ENCODE measurements at places on chromosomes 1 and 21. TPM values are rescaled to one million over a fixed set of nuclear protein-coding genes. Genes with fewer than 3 reads are reported as not detected.

The CD5L gene
- 4.6 TPM for total RNA-seq

DNA sequence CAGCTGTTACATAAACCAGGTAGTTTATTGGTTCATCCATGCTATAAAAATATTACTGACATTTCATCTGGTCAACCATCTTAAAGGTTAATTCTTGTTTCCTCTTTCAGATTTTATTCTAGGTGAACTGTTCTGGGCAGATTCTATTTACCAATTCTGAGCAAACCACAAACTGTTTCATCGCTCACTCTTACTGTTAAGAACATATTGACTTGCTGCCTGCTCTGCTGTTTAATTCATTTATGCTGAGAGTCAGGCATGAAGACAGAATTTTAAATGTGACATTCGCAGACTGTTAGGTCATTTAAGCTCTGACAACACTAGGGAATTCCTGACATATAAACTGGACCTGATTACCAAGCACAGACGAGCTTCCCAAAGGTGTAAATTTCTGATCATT, 98.3 kb downstream of the PIGK start:
- no peak overlapping the region for H3K4me3 ChIP-seq
- no peaks in the 10 kb centered on the region for H3K36me3 ChIP-seq
- no peaks in the 10 kb centered on the region for H3K4me1 ChIP-seq
- DNase-seq, result no peak
- H3K27me3 ChIP-seq, result no peaks in the 10 kb centered on the region

DNA sequence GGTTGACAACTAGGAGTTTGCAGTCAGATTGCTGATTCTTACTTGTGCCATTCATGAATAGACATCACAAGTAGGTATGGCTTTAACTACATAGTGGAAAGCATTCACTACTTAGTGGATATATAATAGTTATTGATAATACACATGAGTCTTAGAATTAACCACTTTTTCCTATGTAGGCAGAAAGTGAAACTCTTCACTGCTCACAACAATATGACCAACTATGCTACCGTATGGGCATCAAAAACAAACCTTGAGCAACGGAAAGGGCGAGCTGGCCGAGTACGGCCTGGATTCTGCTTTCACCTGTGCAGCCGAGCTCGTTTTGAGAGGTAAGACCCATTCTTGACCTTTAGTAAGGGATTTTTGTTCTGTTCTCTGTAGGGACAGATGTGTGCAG, 38.7 kb downstream of the DHX9 start:
- no peak overlapping the region for H3K27ac ChIP-seq
- H3K27me3 ChIP-seq, result no peaks in the 10 kb centered on the region
- no peak overlapping the region for H3K4me3 ChIP-seq
- no peaks in the 10 kb centered on the region for H3K4me1 ChIP-seq

DNA sequence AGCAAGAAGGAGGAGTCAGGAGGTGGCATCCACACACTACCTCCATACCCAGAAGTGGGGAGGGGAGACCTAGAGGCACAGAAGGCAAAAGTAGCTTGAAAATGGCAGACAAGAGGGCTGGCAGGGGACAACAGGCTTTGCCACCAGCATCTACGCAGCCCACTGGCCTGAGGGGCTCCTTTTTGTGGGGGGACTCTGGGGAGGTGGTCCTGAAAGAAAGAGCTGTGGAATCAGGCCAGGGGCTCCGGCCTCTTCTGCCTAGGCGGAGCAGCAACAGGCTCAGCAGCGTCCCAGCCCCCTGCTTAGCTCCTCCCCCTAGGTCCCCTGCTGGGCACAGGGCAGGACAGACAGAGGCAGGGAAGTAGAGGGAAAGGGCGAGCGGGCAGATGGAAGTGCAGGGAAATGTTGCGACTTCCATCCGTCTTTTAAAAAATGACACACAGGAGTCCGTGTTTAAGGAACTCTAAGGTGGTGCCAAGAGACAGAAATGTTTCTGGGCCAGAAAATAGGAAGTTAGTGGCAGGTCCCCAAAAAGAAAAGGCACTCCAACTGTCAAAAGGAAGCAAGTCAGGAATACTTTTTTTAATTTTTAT, 10.0 kb upstream of the LEFTY2 start:
- H3K27me3 ChIP-seq, result no peaks in the 10 kb centered on the region
- no peak for DNase-seq
- no peaks in the 10 kb centered on the region for H3K36me3 ChIP-seq
- no peak overlapping the region for H3K27ac ChIP-seq
- no peak overlapping the region for H3K4me3 ChIP-seq

DNA sequence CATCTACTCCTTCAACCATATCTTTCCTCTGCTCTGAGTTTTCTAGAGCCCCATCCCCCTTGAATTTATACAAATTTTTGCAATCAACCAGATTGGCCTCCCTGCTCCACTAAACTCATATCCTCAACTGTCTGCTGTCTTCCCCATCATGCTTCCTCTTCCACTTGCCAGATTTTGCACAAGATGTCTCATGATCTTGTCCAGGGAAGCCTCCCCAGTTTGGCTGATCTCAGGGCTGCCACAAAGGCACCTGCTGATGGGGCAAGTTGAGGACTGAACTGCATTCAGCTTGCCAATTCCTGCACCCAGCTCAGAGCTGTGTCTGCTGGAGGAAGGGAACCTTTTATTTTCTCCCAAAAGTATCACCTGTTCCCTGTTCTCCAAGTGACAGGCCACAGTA, 3.9 kb upstream of the KCNJ9 start:
- H3K27ac ChIP-seq, result no peak overlapping the region
- no peaks in the 10 kb centered on the region for H3K36me3 ChIP-seq
- peaks cover 9% of the 10 kb centered on the region for H3K27me3 ChIP-seq

DNA sequence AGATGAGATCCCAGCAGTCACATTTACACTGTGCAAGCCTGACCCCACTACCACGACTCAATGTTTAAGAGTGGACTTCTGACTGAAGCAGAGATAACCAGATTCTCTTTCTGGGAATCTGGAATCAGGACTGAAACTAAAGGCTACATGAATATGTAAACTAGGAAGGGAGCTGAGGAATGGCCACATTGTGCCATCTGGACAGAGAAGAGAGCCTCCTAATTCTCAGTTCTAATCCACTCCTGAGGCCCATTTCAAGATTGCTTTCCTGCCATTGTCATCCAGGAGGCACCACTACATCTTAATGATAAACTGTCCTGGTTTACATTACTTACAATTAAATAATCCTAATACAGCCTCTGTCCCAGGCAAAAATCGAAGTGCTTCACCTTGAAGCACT, 6.5 kb downstream of the PAXBP1 start:
- peaks cover 32% of the 10 kb centered on the region for H3K4me1 ChIP-seq
- no peak for DNase-seq
- no peaks in the 10 kb centered on the region for H3K27me3 ChIP-seq
- H3K27ac ChIP-seq, result no peak overlapping the region

GRCh38 chr1:245008761-245009160, 144.4 kb upstream of the HNRNPU start:
- no peaks in the 10 kb centered on the region for H3K27me3 ChIP-seq
- no peak for DNase-seq
- no peak overlapping the region for H3K27ac ChIP-seq
- H3K36me3 ChIP-seq, result no peaks in the 10 kb centered on the region

DNA sequence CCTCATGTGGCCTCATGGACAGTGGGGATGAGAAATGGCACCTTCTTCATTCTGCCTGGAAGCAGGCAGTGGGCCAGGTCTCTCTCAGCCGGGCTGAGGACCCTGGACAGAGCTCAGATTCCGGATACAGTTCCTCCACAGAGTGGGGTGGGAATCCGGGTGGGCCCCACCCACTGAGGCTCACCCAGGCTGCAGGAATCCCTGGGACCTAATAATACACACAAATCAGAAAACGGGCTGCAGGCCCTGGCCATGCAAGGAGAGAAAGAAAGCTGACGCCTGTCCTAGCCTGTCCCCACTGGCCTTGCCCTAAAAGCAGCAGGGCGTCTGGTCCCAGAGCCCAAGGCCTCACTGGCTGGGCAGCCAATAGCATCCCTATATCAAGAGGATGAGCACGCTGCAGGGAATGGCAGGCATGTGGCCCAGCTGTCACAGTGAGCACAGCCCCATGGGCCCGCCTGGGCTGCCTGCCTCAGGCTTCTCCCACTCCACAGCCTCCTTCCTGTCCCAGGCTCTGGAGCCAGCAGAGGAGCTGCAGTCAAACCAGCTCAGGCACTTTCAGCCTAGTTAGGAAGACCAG, 25.3 kb downstream of the ACTA1 start:
- DNase-seq, result no peak
- peaks cover 18% of the 10 kb centered on the region for H3K4me1 ChIP-seq
- no peak overlapping the region for H3K4me3 ChIP-seq
- no peaks in the 10 kb centered on the region for H3K27me3 ChIP-seq

The LRRC71 gene
- 2.9 TPM for total RNA-seq

DNA sequence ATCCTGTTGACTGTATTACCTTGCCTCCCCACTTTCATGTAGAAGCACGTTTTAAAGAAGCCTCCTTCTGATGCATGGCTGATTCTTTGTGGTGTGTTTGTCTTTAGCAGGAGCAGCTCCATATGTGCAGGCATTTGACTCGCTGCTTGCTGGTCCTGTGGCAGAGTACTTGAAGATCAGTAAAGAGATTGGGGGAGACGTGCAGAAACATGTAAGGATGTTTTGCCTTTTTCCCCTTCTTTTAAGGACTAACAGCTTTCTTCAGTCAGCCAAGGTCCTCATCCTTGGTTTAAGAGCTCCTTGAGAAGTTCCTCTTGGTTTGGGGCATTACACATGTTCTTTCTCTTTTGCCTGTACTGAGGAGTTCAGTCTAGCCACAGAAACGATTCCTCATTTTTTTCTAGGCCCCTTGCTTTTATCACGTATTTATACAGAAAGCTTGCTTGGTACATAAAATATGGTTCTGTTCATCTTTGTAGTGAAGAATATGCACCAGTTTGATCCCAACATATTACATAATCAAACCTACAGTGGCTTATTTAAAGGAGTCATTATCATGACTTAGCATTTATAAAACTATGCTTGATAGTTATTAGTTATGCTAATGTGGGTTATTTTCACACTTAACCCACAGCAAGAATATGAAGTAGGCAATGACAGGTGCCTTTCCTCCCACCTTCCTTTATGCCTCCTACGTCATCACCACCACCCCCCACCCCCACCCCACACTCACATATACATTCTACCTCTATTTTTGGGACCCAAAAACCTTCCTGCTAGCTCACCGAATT, 19.6 kb downstream of the CAP1 start:
- H3K4me3 ChIP-seq, result no peak overlapping the region
- no peaks in the 10 kb centered on the region for H3K27me3 ChIP-seq

The EPHA2 gene
- 23.6 TPM for total RNA-seq

DNA sequence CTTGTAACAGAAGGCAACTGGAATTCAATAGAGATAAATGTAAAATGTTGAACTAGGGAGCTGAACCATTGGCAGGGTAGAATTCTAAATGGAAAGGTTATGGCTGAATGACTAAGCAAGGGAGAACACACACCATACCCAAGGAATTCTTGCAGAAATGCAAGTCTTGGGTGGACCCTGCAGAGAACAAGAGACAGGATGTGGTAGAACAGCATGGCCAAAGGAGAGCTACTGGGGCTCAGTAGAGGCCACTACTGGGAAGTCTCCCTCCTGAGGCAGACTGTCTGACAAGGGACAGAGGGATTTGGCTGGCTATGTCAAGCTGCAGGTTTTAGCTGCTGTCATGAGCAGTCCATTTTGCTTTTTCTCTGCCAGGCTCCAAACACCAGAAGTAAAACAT, 180.9 kb downstream of the TNR start:
- no peaks in the 10 kb centered on the region for H3K36me3 ChIP-seq
- DNase-seq, result no peak
- H3K27me3 ChIP-seq, result no peaks in the 10 kb centered on the region
- no peak overlapping the region for H3K27ac ChIP-seq
- no peaks in the 10 kb centered on the region for H3K4me1 ChIP-seq
- H3K4me3 ChIP-seq, result no peak overlapping the region

The AGMAT gene
- not detected for total RNA-seq

GRCh38 chr1:182392050-182393028, 749 bp upstream of the GLUL start:
- peaks cover 22% of the 10 kb centered on the region for H3K4me1 ChIP-seq
- H3K4me3 ChIP-seq, result peak overlapping the region; percentile 76
- H3K27me3 ChIP-seq, result no peaks in the 10 kb centered on the region
- H3K27ac ChIP-seq, result peak overlapping the region; percentile 96

GRCh38 chr1:57281324-57281723, 142.5 kb downstream of the DAB1 start:
- H3K36me3 ChIP-seq, result no peaks in the 10 kb centered on the region
- H3K27ac ChIP-seq, result no peak overlapping the region
- no peak for DNase-seq
- H3K4me3 ChIP-seq, result no peak overlapping the region
- no peaks in the 10 kb centered on the region for H3K27me3 ChIP-seq

- no peaks in the 10 kb centered on the region for H3K27me3 ChIP-seq
- no peaks in the 10 kb centered on the region for H3K4me1 ChIP-seq
- H3K4me3 ChIP-seq, result no peak overlapping the region
- H3K27ac ChIP-seq, result no peak overlapping the region
- peaks cover 26% of the 10 kb centered on the region for H3K36me3 ChIP-seq
- DNase-seq, result no peak
Observed at GRCh38 chr21:43948740-43949498, 63.2 kb upstream of the TRAPPC10 start.

- no peak overlapping the region for H3K27ac ChIP-seq
- H3K27me3 ChIP-seq, result no peaks in the 10 kb centered on the region
- DNase-seq, result peak; percentile 39
- H3K36me3 ChIP-seq, result no peaks in the 10 kb centered on the region
- no peaks in the 10 kb centered on the region for H3K4me1 ChIP-seq
- no peak overlapping the region for H3K4me3 ChIP-seq
Observed at GRCh38 chr1:160161965-160162705, 10.7 kb downstream of the ATP1A4 start.

- H3K4me1 ChIP-seq, result peaks cover 14% of the 10 kb centered on the region
- no peak overlapping the region for H3K4me3 ChIP-seq
- no peaks in the 10 kb centered on the region for H3K27me3 ChIP-seq
- H3K36me3 ChIP-seq, result no peaks in the 10 kb centered on the region
- no peak overlapping the region for H3K27ac ChIP-seq
Observed at GRCh38 chr1:53130598-53130877, 11.9 kb downstream of the SLC1A7 start.

- DNase-seq, result no peak
- H3K4me1 ChIP-seq, result no peaks in the 10 kb centered on the region
- no peaks in the 10 kb centered on the region for H3K36me3 ChIP-seq
Observed at GRCh38 chr1:101165954-101166353, 70.9 kb upstream of the S1PR1 start.

DNA sequence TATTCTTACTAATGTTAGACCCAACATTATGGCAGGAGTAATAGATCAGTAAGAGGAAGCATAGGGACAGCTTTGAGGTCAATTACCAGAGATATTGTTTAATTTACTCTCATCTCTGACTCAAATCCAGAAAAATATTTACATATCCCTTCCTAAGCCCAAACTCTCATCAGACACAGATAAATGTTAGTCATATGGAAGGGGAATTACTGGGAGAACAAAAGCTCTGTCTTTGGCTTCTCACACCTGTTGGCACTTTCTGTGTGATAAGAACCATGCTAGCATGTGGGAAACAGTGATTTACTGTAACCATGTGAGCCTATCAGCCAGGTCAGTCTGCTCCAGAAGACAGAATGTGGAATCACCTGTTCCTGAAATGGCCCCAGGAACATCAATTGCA, 72.4 kb downstream of the DUSP10 start:
- no peaks in the 10 kb centered on the region for H3K4me1 ChIP-seq
- H3K4me3 ChIP-seq, result no peak overlapping the region
- no peak for DNase-seq
- no peaks in the 10 kb centered on the region for H3K27me3 ChIP-seq
- no peaks in the 10 kb centered on the region for H3K36me3 ChIP-seq

The CD1C gene
- total RNA-seq, result not detected

The TIAM1 gene
- total RNA-seq, result 19.9 TPM

All from upper lobe of left lung (tissue), 6 donors.